ENCODE measurements at places on chromosomes 7 and 10.

DNA sequence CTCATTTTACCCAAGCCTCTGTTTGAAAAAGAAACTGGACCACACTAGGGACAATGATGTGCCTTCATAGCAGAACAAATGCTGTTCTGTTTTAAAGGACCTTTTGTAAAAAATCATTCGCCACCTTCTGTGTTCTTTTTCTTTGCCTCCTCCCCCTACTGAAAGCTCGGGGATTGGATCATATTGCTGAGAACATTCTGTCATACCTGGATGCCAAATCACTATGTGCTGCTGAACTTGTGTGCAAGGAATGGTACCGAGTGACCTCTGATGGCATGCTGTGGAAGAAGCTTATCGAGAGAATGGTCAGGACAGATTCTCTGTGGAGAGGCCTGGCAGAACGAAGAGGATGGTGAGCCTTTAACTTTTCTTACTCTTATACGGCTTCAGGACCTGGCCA, 62.2 kb downstream of the POLL start:
- DNase-seq, result no peak

GRCh38 chr10:127996586-127996985, 89.7 kb downstream of the PTPRE start:
- DNase-seq, result no peak

- no peak for DNase-seq
Measured at GRCh38 chr7:33738260-33738935, 166.9 kb upstream of the BMPER start.

- no peak for DNase-seq
Measured at GRCh38 chr10:4834898-4835405, 8.9 kb downstream of the AKR1E2 start.

GRCh38 chr10:26386781-26387180, 51.4 kb upstream of the APBB1IP start:
- no peak for DNase-seq

DNA sequence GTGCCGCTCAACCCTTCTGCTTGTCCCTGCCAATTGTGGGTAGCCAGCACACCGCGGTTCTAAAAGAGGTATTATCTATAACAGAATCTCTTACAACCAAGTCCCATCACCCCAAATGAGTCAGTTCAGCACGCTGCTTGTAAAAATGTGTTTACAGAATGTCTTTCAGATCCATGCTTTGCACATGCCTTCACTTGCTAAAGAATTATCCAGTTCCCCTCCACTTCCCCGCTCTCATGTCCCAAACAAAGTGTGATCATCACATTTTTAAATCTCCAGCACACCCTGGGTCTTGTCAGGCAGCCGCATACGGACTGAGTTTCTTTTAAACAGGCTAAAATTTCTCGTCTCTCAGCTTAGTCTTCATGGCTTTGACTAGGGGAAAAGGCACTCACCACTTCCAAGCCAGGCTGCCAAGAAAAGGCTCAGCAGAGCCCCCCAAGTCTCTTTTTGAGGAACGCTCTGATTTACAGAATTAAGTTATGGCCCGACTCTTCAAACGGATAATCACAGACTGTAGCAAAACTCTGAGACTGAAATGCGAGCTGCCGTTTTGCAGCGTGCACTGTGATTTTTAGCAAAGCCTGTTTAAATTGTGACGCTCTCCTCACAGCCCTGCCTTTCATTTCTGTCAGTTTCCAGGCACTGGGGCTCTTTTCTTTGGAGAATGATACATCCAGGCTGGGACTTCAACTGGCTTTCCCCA, 29.8 kb upstream of the FGFR2 start:
- no peak for DNase-seq

- no peak for DNase-seq
Measured at GRCh38 chr10:22849077-22849805, 78.6 kb upstream of the ARMC3 start.

DNA sequence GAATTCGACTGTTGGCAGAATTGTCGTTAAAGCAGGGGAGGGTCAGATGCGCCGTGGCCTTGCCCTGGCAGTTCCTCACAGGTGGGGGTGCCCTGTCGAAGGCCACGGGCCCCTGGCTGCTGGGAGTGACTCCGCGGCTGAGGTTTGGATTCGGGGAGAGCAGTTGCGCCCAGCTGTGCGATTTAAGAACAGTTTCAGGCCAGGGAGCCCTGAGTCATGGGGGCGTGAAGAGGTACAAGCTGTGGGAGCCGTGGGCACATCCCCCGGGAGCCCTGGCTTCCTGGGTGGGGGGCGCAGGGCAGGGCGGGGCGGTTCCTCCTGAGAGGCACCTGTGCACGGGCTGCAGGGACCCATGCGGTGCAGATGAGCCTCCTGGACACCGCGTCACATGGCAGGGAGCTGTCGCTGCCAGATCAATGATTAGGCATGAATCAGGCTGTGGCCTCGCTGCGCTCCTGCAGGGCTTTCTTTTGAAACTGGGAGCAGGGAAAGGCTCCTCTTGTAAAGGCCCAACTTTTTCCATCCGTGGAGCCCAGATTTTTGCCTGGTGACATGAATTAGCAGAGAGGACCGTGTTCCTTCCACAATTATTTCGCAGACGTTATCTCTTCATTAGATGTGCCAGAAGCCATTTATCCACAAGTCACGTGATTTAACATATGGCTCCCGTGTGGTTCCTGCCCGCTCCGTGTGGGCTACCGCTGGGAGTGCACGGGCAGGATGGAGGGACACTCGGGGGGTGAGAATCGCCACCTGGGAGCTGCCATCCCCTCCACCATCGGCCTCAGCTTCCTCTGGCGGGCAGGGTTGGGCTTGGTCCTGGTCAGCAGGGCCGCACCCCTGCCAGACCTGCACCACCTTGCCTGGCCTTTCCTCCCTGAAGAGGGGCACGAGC, 918 bp downstream of the PWWP2B start:
- DNase-seq, result no peak

DNA sequence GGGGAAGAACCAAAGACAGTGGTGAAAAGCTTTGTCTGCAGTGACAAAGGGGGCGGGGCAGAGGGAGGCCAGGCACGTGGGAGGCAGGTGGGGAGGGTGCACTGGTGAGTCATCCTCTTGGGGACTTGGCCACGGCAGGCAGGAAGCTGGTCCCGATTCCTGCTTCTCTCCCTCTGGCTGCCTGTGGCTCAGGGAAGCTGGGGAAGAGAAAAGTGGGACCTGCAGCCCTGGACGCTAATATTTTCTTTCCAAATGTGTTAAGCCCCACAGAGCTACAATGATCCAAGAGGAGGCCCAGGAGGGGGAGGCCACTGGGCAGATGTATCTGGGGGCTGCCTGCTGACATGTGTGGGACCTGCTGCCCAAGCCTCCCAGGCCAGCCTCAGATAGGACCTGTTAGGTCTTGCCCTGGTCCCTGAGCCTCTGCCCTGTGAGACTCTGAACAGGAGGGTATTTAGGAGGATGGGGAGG, 231.8 kb downstream of the KCNMA1 start:
- no peak for DNase-seq

DNA sequence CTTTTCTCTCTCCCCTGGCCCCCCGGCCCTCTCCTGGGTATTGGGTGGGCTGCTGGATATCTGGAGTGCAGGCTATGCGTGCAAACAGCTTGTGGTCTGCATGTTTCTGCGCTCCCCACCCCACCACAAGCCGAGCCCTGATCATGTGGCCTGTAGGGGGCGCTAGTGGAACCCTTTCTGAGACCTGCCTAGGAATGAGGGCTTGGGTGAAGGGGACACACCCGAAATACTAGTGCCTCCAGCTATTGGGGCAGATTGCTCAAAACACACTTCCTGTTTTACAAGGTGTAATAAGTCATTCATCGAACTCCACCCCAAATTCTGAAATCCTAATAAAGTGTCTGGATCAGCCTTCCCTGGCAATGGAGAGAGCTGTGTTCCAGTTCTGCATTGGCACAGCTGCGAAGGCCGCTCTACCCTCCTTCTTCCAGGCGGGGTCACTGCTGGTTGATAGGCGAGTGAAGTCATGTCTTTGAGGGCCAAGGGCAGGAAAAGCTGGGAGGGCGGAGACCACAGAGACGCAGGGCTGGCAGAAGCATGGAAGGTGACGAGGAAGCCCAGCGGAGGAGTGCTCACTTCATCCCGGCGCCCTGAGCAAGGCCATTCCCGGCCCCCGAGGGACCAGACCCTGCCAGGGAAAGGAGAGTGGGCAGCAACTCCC, 19.8 kb upstream of the PRRT4 start:
- no peak for DNase-seq

- peak; percentile 98 for DNase-seq
Measured at GRCh38 chr10:33273295-33274002, 61.0 kb downstream of the NRP1 start.

- DNase-seq, result no peak
Measured at GRCh38 chr10:13873196-13873595, 286.4 kb downstream of the PRPF18 start.

Measured in AG09319 (cell line).